ENCODE measurements at places on chromosomes 7 and 10.

GRCh38 chr10:79604294-79604693 lies 6.4 kb upstream of the SFTPA1 start:
- no peak for DNase-seq

GRCh38 chr10:42980553-42981357 lies 96.1 kb upstream of the RET start:
- no peak for DNase-seq

DNA sequence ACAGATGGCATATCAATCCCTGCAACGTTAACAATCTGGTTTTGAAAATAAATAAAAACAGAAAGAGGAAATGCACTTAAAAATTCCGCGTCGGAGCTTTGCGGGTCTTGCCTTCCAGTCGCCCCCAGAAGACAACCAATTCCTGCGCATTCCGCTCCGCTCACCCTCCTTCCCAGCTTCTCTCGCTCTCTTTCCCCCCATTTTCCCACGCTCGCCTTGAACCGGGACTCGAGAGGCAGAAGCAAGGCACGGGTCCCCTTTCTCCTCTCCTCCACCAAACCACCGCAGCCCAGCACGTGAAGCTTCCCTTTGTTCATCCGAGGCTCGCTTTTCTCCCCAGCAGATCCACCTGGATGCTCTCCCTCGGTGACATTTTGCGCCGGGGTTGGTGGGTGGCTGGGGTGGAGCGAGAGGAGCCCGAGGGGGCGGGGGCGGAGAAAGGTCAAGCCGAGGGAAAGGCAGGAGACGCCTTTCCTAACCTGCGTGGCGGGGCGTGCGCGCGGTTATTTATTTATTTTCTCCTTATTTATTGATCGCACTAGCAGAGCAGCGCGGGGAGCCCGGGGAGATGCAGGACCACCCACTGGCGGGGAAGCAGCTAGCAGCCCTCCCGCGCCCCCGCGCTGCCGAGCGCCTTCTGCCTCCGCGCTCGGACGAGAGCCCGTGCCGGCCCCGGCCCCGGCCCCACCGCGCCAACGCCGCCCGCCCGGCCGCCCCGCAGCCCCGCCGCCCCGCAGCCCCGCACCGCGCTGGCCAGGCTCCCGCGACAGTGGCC lies at the start of gene KCND2:
Gene KCND2 (plus strand): TSS at position 475 of the 775 bp plus-strand sequence.
- DNase-seq, result no peak

DNA sequence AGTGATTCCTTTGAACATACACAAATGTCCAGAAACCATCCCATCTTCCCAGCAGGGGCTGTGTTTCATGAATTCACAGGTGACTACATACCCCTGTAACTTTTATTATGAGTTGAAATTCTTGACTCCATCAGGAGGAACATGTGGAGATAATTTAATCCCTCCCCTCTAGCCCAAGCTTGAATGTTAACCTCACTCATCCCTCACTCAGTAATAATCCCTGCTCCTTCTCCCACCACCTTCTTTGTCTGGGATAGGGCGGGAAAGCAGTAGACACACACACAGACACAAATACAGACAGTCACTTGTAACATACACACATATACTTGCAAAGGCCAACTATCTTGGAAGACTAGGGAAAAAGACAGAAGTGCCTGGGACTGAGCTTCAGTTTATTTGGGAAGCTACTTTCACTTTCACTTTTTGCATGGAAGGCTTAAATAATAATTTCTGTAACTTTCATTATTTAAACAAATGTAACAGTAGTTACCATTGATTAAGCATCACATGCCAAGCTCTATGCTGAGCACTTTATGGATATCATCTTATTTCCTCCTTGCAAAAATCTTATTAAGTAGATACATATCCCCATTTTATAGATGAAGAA lies 7.3 kb downstream of the AASS start:
- DNase-seq, result no peak

- DNase-seq, result no peak
These were observed 262.8 kb downstream of the SLC25A13 start for GRCh38 chr7:96059075-96059474.

All from stimulated activated CD4-positive, alpha-beta T cell treated with anti-CD3 and anti-CD28 coated beads, Interleukin-2, amount 100 ng/mL, for 24 hours (primary cell).